ENCODE measurements at places on chromosomes 4 and X. TPM values are rescaled to one million over a fixed set of nuclear protein-coding genes. Genes with fewer than 3 reads are reported as not detected.

The HPSE gene
- 6.9 TPM for total RNA-seq

The MTNR1A gene
- 4.9 TPM for total RNA-seq

The MEPE gene
- total RNA-seq = not detected

The SPP1 gene
- total RNA-seq = 27.6 TPM

The RNF175 gene
- 0.63 TPM for total RNA-seq

The TCEAL5 gene
- 0.92 TPM for total RNA-seq

The CCSER1 gene
- total RNA-seq = 11.1 TPM

The SLITRK4 gene
- total RNA-seq = 0.29 TPM

The LINC00632 gene
- 33.3 TPM for total RNA-seq

The TACC3 gene
- 12.7 TPM for total RNA-seq

The GAB1 gene
- 62.3 TPM for total RNA-seq

The MAP3K15 gene
- total RNA-seq = not detected

The TBC1D19 gene
- 6.8 TPM for total RNA-seq

The PPP4R3C gene
- not detected for total RNA-seq

The PAGE1 gene
- not detected for total RNA-seq

Data from mucosa of descending colon (tissue), 3 donors.